ENCODE measurements at places on chromosomes 12 and 14.

DNA sequence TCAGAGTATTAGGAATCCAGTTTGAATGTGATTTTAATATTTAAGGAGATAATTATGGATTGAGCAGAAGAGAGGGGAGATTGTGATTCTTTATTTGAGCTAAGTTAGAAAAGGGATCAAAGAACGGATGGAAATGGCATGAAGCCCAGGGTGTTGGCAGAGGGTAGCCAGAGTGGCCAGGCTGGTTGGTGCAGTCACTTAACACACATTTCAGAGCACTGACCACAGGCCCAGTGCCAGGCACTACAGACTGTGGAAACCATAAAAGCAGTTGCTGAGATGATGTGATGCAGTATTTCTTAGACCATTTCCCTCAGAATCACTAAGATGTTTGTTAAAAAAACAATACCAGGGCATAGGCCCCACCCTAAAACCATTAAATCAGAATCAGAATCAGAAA is 167.7 kb upstream of the AMIGO2 start:
- DNase-seq: no peak

- DNase-seq: no peak
Observed at GRCh38 chr14:93967637-93968250, 8.6 kb downstream of the ASB2 start.

GRCh38 chr12:29681370-29681769 is 102.4 kb downstream of the TMTC1 start:
- DNase-seq: no peak

DNA sequence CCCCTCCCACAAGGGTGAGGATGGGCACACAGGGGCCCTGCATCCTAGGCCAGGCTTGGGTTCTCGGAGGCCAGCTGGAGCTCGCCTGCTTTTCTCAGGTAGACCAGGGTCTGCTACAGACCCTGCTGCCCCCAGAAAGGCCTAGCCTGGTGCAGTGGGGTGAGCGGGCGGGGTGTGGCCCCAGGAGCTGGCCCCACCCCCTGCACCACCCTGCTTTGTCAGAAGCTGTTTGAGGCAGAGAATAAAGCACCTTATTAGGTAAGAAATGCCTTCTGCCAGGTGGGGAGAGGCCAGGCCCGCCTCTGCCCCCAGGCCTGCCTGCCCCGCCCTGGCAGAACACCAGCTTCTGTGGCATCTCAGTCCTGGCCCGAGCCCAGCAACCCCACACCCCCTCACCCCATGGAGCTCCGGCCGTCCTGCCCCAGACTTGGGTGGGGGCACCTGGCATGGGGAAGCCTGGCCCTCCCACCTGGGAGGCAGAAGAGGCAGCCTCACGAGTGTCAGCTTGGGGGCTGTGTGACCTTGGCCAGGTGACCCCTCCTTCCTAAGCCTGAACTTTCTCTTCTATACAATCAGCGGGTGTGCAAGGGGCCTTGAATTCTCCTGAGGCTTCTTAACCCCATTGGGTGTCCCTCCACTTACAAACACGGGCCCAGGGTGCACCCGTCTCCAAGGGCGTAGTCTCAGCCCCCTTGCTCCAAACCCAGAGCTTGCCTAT is 43.2 kb downstream of the KRT80 start:
- no peak for DNase-seq

DNA sequence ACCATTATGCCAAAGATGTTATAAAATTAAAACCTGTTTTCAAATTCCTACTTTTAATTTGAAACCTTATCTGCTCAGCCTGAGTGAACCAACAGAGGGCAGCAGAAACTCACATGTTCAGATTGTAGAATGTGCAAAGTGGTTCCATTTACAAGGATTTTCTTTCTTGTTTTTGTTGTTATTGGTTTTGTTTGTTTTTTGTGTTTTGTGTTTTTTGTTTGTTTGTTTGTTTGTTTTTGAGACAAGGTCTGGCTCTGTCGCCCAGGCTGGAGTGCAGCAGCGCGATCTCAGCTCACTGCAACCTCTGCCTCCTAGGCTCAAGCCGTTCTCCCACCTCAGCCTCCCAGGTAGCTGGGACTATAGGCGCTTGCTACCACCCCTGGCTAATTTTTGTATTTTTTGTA is 22.8 kb upstream of the GARIN2 start:
- peak; percentile 65 for DNase-seq

DNA sequence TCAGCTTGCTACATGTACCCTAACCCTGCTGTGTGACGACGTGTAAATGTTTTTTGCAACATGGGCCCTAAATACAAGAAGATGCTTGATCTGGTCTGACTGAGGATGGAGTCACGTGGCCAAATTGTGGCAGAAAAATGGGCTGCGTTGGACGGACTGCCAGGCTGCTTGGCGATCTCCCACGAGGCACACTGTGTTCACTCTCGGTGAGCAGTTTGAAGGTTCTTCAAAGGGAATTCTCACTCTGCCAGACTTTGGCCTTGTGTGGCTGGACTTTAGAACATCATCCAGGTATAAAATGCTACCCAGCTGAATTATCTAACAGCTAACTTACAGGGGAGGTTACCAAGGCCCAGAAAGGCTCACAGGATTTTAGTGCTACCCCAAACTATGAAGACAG is 85.1 kb downstream of the KDM2B start:
- DNase-seq: no peak

- no peak for DNase-seq
Observed at GRCh38 chr12:5487948-5488625, 56.2 kb downstream of the NTF3 start.

DNA sequence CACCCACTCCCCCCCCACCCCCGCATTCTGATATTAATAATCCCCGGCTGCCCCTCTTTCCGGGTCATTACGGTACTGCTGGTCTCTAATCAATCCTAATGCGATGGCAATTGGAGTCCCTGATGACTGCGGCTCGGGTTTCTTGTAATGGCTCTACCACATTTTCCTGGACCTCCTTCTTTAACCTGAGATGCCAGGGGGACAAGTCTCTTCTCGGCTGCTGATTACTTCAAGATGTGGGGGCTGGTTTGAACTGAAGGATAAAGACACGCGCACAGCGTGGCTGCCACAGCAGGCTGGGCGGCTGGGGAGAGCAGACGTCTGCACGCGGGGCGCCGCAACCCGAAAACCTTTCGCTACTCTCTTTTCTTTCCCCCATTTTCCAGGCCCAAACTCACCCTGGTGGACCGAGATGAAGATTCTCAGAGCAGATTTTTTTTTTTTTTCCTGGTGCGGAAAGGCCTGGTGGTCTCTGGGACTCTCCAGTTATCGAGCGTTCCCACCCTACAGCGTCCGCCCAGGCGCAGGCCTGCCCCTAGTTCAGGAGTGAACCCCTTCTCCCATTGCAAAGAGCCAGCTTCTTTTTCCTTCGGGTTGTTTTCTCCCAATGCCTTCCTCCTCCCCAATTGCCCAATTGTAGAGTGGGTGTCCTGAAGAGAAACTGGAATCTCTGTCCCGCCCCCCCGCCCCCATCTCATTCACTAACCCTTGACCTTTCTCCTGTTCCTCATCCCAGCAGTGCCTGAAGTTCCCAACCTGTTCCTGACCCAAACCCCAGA is 6.0 kb upstream of the SIX1 start:
- DNase-seq: no peak

GRCh38 chr14:95623195-95623594 is 63.0 kb upstream of the TCL1B start:
- no peak for DNase-seq

DNA sequence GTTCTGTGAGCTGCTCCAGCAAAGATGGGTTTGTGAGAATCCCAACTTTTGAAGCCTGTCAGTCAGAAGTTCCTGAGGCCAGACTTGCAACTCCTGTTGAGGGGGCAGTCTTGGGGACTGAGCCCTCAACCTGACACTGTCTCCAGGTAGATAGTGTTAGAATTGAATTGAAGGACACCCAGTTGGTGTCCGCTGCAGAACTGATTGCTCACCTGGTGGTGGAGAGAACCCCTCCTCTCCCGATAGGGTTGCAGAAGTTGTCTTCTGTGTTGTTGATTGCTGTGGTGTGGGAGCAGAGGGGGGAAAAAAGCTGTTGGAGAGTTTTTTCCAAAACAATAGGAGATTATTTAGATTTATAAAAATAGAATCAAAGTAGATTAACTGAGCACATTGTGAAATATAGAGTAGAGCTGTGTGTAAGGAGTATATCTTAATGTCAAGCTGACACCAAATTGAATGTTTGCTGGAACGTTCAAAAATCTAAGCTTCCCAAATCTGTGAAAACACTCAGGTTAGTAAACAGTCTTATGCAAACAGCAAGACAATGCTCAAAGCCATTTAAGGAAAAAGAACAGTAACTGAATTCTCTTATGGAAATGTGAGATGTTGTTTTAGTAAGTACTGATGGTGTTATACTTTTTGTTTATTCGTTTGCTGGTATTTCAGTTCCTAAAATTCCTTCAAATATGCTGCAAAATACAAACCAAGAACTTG is 18.6 kb downstream of the HIF1A start:
- no peak for DNase-seq

DNA sequence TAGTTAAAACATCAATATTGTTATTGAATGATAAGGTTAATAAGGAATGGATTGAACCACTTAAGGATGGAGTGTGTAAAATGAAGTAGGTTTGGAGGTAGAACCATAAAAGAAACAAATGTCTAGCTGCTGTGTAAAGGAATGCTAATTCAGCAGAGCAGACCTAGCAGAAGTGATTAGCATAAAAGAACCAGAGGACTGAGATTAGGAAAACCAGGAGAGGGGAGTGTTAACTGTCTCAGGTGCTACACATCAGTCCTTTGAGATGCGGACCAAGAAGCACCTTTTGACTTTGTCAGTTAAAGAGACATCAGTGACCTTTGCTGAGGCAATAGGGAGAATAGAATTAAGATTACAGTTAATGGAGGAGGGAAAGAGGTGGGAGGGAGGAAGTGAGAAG is 84.5 kb downstream of the PLEKHA5 start:
- DNase-seq: no peak

DNA sequence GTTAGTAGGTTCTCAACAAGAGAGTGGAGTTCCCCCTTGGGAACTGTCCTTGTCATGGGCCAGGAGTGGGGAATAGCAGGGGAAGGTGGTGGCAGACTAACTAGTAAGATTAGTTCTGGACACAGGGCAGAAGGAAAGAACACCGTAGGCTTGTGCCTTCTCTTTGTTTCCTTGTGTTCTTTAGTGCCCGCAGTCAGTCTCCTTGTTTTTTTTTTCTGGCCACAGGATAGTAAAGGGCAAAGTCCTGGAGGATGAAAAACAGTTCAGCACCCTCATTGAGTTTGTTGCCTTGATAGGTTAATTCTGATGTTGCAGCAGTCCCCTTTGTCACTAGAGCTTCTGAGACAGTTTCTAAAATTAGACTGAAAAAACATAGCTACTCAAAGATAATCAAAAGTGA is 8.4 kb downstream of the PEX5 start:
- DNase-seq: no peak

- DNase-seq: peak; percentile 73
Observed at GRCh38 chr14:102778338-102779083, 1.3 kb downstream of the TRAF3 start.

GRCh38 chr14:96816281-96816680 is 19.1 kb downstream of the VRK1 start:
- DNase-seq: no peak

DNA sequence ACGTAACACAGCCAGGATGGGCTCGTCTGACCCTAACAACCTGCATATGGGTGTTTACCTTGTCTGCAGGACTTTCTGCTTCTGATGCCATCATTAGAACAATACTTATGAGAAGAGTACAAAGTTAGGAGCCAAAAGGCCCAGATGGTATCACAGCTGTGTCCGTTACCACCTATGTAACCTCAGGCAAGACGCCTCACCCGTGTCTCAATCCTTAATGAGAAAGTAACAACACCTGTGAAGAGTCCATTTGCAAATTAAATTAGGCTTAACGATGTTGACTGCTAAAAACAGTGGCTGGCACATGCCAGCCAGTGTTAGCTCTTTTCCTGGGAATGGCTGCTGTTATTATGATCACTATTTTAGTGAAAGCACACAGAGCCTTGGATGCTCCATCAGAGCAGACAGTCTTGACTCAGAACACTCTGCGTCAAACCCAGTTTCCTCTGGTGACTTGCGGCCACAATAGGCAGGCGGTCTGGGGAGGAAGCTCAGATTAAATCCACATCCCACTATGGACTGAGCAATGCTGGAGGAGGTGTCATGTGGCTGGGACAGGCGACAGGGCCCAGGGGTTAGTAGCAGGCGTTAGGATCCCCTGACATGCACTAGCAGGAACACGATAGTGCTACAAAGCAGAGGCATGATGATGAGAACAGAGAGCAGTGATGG is 125.3 kb downstream of the SLC15A4 start:
- DNase-seq: no peak
